ENCODE measurements at places on chromosomes 6 and 20.

GRCh38 chr6:39035681-39036080 lies 12.9 kb upstream of the GLP1R start:
- DNase-seq, result no peak

DNA sequence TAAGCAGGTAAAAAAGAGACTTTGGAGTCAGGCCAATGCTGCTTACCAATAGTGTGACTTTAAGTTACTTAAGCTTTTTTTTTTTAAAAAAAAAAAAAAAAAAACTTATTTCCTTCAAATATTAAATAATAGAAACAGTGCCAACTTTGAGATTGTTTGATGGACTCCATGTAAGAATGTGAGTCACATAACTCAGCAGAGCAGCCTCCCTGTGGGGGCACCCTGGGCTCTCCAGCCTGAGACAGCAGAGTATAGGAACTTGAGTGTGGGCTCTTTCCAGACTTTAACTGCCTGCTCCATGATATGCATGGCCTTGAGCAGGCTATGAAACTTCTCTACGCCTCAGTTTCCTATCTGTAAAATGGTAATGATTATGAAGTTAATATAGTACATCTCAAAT lies 113.3 kb upstream of the SAMD5 start:
- DNase-seq, result no peak

DNA sequence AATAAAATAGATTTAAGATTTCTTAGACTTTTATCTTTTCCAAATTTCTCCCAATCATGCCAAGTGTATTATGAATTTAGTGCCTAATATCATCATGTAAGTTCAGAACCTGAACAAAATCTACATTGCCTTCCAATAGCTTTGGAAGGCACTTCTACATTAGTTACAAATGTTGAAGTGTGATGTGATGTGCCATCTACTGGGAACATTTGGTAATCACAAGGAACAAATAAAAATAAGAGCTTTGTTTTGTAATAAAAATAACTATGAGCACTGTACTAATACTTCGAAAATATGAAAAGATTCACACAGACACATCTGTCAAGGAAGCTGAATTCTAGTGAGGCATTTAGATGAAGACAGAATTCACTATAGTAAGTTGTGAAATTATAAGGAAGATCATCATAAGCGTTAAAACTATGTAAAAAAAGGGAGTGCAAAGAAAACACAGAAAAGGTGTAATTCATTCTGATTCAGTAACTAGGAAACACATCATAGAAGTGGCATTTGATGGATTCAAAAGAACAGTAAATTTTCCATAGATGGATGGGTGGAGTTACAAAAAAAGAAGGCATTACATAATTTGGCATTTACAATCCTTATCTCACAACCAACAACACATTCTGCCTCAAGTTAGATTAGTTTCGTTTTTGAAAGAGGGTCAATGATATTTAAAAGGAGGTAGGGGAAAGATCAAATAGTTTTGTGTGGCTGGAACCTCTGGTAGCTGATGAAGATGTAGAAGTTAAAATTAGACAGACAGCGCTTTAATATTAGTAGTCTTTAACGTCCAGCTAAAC lies 161.0 kb downstream of the ASCC3 start:
- no peak for DNase-seq

- DNase-seq, result peak; percentile 52
Observed at GRCh38 chr20:10568032-10568431, 105.8 kb downstream of the JAG1 start.

DNA sequence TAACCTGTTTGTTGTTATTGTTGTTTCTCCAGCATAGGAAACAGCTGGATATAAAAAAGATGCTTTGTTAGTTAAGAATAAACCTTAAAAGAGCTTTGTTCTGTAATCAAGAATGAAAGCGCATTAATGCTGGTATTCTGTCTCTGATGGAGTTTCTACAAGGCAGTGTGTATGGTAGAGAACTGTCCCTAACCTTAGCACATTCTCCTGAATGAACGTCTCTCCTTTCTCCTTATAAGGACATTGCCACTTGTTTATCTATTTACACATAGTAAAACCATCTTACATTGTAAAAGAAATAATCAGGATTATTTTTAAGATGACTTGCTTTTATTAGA lies 33.8 kb upstream of the LCA5 start:
- no peak for DNase-seq

All from immature natural killer cell (primary cell).